Activated gamma-delta T cell (primary cell): ENCODE measurements at places on chromosomes 3 and 15.

GRCh38 chr3:13279532-13279910 lies 140.6 kb downstream of the NUP210 start:
- DNase-seq, result no peak

DNA sequence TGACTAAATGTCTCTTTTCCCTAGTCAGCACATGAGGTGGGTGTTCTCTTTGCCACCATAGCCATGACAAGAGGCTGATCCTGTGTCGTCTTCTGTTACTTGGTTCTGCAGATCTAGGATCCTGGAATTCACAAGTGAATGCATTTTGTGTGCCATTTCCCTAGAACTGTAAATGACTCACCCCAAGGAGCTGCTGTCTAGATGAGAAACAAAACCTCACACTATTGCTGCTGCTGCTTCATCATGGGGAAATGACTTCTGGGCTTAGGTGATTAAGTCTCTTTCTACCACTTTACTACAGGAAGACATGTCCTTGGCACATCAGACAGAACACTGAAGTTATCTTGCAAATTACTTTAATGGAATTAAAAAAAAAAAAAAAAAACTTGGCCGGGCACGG lies 54.9 kb downstream of the SLCO3A1 start:
- DNase-seq, result no peak

DNA sequence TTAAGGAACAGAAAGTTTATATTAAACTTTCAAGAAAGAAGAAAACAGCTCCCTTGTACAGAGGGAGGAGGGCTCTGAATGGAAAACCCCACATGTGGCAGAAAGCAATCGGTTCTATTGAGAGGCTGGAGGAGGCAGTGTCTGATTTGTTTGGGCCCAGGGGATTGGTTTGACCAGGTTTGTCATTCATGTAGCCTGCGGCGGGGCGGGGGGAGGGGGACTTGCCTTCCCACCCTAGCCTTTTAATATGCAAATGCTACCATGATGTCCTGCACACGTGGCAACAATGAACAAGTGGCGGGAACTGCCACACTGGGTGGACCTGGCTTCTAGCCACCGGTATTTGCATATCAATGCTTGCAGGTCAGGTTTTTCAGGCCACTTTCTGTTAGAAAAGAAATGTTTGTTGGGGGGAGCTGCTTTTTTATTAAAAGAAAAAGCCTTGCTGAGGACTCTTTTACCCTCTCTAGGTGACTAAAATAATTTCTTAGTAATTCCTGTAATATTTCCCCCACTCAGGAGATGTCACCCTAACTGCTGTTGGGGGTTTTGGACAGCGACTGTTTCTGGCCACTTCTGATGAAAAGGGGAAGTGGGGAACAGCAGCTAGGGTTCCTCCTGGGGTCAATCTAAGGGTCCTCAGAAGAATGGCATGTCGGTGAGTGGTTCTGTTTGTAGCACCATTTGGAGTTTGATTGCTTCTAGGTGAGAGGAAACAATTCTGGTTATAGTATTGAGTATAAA lies 691.2 kb downstream of the TBL1XR1 start:
- no peak for DNase-seq

- DNase-seq, result no peak
Observed at GRCh38 chr3:196227629-196228493, 11.5 kb downstream of the SLC51A start.

DNA sequence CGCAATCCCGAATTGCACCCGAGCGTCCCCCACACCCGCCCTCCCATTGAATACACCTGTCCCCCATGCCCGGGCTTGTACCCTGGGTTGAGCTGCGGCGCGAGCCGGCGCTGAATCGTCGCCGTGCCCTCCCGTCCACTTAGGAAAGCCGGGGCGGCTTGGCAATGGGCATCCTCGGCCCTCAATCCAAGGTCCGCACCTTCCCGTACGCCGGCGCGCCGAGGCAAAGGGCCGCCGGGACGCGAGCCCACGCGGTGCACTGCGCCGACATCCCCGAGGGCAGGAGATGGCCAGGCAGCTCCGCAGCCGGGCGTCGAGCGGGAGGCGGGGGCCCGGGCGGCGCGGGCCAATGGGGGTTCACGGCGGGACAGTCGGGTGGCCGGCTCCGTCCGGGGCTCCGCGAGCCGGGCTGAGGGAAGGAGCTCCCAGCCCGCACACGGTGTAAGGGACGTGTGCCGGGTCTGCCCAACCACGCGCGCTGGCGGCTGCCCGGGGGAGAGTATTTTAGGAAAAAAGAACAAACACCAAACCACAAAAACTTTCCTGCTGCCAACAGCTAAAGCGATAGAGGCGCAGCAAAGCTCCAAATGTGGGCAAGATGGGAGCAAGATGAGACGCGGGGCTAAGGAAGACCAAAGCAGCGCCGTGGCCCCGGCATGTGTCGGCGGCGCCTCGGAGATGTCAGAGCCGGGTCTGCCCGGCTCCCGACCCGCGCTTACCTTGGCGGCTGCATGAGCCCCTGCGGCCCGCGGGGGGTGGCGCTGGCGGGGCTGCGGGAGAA lies 621 bp downstream of the RGMA start:
- no peak for DNase-seq

DNA sequence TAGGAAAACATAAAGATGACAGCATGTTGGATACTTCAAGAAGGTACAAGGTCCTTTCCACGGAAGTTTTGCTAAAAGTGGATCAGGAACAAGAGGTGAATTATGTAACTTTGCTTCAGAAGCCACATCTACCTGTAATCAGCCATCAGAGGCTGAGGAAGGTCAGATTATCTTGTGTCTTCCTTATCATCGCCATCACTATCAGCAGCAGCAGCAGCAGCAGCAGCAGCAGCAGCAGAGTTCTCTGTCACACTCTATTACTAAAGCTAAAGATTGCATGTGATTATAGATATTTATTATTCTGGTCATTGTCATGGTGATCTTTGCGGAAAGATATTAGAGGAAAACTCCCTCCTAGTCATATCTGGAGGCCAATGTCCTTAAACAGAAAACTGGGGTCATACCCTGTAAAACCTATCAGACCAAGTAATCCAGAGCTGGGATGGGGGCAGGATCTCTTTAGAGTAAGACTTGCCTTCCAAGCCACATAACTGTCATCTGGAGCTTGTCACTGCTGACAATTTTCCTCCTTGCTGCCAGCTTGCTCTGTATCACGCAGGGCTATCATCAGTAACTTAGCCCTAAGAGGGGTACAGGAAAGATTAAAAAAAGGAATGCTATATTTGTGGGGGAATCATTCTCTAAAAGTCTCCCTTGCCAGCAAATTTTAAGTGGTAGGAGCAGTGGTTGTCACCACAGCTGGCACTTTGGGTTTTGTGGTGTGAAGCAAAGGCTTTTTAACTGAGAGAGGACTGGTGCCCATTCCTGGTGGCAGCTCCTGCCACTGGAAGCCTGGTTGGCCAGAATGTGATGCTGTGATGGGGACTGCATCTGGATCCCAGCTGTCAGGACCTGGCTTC lies 130.9 kb upstream of the RASGRP1 start:
- DNase-seq, result no peak

DNA sequence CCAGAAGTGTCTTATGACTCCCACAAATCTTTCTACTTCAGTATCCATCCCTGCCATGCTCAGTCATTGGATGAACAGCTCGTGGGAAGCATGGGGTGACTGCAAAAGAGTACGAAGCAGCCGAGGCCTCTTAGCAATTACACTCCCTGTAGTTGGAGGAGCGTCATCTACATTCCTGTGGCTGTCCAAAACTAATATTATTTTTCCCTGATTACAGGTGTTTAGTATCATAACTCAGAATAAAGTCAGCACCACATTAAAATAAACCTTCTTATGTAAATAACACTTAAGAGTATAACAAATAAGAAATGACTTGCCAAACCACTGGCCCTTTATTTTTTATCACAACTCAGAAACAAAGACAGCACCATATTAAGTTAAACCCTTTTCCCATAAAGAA lies 141.5 kb downstream of the PLOD2 start:
- no peak for DNase-seq
